ENCODE measurements at places on chromosomes 5 and 9.

DNA sequence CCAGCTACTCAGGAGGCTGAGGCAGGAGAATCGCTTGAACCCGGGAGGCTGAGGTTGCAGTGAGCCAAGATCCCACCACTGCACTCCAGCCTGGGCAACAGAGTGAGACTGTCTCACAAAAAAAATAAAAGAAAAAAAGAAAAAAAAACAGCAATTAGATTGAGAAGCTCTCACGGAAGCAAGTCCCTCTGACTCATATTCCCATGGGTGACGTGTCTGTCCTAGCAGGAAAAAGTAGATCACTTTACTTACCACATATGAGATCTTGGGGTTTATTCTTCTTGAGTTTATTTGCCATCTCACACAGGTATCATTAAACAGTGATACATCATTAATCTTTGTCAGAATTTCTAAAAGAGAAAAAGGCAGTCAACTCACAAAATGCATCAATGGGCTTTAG is 62.6 kb downstream of the SUSD1 start:
- no peak for DNase-seq
- no peak overlapping the region for H3K27ac ChIP-seq
- H3K27me3 ChIP-seq = no peaks in the 10 kb centered on the region
- H3K4me3 ChIP-seq = no peak overlapping the region

- peaks cover 7% of the 10 kb centered on the region for H3K27me3 ChIP-seq
- no peak overlapping the region for H3K27ac ChIP-seq
- H3K36me3 ChIP-seq = peaks cover 6% of the 10 kb centered on the region
- DNase-seq = no peak
- H3K4me3 ChIP-seq = no peak overlapping the region
- H3K4me1 ChIP-seq = peaks cover 22% of the 10 kb centered on the region
These were observed 37.0 kb upstream of the CRB2 start for GRCh38 chr9:123318961-123319421.

- no peak overlapping the region for H3K4me3 ChIP-seq
- no peaks in the 10 kb centered on the region for H3K4me1 ChIP-seq
- DNase-seq = no peak
- no peaks in the 10 kb centered on the region for H3K36me3 ChIP-seq
- no peaks in the 10 kb centered on the region for H3K27me3 ChIP-seq
These were observed 147.4 kb downstream of the ACTBL2 start for GRCh38 chr5:57335092-57335660.

DNA sequence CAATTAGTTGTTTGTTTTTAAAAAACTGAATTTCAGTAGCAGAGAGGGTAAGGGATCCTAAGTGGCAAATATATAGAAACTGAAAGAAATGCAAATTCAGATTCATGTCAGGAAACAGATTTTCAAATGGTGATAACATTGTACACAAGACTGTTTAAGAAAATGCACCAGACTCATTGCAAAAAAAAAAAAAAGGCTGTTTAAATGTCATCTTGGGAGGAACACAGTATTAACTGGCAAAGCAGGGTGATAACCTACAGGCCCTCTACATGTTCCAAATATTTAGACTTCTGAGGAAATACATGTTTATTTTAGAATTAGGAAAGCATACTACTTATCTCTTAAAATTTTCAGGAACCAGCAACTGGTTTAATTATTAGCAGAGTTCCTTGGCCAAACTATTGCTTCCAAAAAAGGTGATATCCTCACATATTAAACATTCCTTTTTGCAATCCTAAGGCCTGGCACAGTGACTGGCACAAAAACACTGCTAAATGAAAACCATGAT is 114.5 kb downstream of the TSSK1B start:
- no peaks in the 10 kb centered on the region for H3K4me1 ChIP-seq
- H3K27ac ChIP-seq = no peak overlapping the region
- H3K4me3 ChIP-seq = no peak overlapping the region
- DNase-seq = no peak
- no peaks in the 10 kb centered on the region for H3K27me3 ChIP-seq
